ENCODE measurements at places on chromosomes 6 and 20.
A peak's percentile ranks its signal among the peaks of the same experiment; 100 is the strongest.

DNA sequence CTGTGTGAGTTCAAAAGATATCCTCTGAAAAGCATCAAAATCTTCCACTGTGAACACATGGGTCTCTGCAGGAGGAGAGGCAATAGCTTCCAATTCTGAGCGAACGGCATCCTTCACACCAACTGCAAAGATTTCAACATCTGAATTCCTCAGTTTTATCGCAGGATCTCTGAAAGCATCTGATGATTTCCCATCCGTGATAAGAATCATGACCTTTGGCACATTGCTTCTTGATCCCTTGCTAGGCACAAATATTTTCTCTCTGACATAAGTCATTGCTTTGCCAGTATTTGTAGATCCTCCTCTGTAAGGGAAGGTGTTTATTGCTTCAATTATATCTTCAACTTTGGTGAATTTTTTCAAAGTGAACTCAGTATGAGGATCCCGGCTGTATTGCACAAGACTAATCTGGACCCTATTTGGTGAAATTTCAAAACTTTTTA, 22.7 kb downstream of the COL12A1 start:
- DNase-seq, result no peak

DNA sequence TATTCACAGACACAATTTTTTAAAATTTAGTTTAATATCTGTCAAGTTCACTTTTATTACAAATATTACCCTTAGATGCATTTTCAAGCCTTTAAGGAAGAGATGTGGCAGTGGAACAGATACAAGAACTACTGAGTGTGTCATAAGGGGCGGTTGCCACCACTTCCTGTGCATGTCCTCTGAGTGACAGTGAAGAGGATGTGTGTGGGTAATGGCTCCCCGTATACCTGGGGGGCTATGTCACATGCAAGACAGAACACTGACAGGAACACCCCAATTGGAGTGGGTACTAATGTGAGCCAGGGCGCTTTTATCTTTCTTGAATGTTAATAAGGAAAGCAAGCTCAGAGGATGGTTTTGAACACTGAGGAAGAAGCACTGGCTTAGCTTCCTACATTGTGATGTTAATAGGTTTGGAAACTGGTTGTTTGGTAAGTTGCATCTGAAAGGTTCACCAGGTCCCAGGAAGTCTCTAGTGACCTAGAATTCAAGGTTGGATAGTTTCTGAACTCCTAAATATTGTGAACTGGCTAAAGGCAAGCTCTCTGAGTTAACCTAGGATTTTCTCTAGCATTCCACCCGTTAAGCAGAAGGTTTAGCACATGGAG, 83.4 kb upstream of the ASF1A start:
- DNase-seq, result no peak

- peak; percentile 18 for DNase-seq
Observed at GRCh38 chr6:14660806-14661579, 543.4 kb downstream of the CD83 start.

DNA sequence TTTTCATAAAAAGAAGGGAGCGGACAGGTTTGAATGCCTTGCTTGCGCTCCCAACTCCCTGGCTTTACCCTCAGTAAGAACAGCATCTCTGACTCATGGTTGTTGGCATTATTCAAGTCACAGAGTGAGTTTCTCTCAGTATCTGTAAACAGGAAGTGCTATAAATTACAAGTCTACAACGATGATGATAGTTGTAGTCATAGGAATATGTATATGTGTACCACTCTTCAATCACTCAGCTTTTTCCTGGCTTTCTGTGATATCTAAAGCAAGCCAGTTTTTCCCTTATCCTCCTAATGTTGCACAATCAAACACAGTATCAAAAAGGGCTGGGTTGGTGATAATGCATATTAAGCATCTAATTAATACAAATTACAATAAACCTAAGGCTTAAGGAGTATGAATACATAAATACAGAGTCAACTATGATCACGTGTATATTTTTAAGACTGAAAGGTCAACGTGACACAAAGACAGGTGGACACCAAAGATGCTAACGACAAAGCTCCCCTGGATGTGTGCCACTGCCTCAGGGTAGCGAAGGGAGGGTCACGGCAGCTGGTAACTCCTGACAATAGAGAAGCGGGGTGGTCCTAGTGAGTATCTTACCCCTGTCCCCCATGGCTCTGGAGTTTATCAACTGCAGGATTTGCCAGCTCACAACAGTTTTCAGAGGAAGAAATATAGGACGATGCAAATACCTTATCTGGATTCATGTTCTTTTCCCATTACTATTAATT, 202.8 kb downstream of the BTBD9 start:
- DNase-seq, result peak; percentile 27

DNA sequence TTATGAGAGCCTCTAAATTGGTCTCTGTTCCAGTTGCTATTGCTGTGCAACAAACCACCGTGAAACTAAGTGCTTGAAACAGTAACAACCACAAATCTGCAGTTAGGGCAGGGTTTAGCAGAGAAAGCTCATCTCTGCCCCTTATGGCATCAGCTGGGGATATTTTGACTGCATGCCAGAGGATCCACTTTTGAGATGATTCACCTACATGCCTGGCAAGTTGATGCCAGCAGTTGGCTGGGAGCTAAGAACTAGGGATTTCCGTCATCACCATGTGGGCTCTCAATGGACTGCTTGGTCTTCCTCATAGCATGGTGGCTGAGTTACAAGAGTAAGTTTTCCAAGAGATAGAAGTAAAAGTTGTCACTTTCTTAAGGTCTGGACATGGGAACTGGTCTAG, 35.1 kb downstream of the PLCB4 start:
- no peak for DNase-seq

GRCh38 chr20:41261790-41262717, 55.5 kb downstream of the ZHX3 start:
- no peak for DNase-seq

DNA sequence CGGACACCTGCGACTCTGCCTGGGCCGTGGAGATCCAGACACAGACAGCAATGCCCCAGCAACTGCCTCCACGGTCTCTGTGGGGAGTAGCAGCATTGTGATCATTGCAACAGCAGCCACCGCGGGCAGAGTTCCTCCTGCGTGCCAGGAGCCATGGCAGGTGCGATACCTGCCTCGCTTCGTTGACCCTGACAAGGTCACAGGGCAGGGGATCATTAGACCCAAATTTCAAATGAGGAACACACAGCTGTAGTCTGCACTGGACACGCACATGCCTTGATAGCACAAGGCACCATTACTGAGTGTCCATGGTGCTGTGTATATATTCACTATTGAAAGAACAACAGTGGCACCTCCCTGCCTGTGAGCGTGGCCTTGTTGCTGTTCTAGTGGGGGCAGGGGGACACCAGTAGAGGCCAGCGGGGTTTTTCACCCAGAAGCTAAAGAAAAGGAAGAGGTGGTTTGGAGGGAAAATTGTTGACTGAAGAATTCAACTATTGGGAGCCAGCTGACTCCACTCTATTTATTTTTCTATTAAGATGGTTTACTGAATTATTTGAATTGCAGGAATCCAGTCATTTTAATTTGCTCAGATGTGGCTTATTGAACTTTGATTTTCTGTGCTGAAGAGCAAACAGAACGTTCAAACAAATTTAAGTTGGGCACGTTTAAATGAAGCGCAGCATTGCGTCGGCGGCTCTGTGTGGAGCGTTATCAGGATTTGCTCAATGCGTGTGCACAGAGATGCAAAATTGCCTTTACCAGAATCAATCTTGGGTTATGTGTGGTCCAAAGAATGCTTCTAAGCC, 60.2 kb upstream of the RPS6KA2 start:
- DNase-seq, result peak; percentile 12

DNA sequence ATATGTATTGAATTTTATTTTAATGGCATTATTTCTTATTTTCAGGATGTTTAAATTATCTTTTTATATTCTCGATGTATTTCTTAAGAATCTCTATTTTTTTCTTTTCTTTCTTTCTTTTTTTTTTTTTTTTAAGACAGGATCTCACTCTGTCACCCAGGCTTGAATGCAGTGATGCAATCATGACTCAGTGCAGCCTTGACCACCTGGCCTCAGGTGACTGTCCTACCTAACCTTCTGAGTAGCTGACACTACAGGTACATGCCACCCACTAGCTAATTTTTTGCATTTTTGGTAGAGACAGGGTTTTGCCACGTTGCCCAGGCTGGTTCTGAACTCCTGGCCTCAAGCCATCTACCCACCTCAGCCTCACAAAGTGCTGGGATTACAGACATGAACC, 143.8 kb upstream of the LAMA2 start:
- peak; percentile 63 for DNase-seq

DNA sequence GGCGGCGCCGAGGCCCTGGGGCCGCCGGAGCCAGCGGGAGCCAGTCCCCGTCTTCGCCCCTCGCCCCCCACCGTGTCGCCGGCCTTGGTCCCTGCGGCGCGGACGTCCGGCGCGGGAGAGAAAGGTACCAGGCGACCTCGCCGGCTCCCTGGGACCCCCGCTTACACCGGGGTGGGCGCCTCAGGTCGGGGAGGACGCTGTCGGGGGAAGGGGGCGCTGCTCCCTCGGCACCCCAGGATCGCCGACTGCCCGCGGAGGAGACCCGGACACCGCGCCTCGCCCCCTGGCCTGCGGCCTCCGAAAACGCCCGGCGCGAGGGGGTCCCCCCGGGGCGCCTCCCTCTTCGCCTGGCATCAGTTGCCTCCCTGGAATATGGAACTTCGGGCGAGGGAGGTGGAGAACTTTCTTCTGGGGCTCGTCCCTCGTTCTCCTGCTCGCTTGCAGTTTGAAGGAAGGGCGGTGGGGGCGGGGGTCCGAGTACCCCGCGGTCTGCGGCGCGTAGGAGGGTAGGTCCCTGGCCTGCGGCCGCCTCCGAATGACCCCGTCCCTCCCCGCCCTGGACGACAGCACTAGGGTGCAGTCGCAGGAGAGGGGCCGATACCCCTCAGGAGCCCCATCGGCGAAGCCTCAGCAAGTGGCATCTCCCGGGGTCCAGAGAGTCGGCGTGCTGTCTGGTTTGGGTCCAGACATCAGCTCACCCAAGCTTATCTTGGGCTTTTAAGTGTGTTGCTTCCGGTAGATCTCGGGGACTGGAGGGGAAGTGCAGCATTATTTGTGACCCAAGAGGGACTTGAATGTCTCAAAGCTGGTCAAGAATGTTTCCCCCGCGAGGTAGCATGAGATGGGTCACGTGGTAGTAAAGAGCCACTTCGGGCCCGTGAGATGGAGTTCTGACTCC, 549 bp downstream of the ANKRD6 start:
- DNase-seq, result peak; percentile 52

- no peak for DNase-seq
Observed at GRCh38 chr20:46034039-46034438, 5.0 kb downstream of the SLC12A5 start.

DNA sequence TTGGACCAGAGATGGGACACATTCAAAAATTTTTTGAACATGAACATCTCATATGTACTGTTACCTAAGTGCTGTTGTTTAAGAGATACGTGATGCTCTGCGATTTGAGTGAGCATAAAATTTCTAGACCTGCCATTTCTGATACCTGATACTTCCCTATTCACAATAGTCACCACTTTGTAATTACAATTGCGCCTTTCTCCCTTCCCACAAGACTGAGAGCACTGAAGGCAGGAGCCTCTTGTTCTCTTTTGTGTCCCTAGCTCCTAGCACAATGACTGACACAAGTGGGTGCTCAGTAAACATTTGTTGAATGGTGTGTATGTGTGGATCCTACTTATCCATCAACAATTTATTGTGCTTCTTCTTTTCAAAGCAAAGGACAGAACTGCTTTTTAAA, 92.8 kb upstream of the TMEM30A start:
- peak; percentile 65 for DNase-seq

DNA sequence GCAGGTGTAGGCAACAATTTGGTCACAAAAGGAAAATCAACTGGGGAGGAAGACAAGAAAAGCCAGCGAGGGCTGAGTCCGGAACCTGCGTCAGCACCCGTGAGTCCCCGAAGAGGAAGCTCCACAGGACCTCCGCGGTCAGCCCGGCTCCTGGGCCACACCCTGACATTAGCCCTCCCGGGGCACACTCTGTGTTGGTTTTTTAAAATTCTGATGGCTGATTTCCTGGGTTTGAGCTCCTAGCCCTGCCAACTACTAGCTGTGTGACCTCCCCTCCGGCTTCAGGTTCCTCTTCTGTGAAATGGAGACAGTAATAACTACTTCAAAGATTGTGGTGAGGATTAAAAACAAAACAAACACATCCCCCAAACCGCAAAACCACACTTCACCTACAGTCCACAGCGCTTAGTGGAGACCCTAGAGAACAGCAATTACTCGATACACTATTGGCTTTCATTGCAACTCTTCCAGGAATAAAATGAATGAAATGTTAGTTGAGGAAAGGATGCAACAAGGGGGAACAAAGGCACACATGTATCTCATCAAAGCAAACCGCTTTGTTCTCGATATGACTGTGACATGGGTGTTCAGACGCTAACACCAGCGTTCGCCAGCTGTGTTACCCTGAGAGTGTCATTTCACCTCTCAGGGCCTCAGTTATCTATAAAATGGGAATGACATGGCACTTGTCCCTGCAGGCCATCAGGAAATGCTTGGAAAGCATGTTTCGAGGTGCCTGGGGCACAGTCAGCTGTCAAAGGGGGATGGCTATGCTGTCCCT, 985 bp downstream of the ZBP1 start:
- no peak for DNase-seq

DNA sequence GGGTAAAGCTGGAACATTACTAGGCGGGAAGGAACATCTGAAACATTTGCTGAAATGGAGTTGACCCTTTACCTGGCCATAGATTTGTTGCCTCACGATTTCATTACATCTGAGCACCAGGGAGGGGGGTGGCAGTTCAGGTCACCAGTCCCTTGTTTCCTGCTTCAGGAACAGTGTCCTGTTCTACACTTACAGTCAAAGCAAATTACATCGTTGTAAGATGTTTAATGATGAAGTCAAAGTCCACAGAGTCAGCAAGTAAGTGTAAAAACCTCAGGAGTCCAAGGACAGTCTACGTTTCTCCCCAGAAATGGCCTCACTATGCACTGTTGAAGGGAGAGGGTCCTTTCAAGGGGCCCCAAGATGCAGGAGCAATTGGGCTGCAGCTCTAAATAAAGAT, 8.9 kb upstream of the MICB start:
- no peak for DNase-seq
